ENCODE measurements at places on chromosomes 7 and 10.

GRCh38 chr7:152884321-152884720 lies 124.8 kb downstream of the ACTR3B start:
- no peak for DNase-seq

GRCh38 chr7:155734445-155734809 lies 77.8 kb downstream of the SHH start:
- no peak for DNase-seq

- DNase-seq: no peak
Measured at GRCh38 chr7:101399759-101400158, 37.1 kb downstream of the COL26A1 start.

- DNase-seq: no peak
Measured at GRCh38 chr10:45586028-45586824, 86.3 kb downstream of the ZFAND4 start.

DNA sequence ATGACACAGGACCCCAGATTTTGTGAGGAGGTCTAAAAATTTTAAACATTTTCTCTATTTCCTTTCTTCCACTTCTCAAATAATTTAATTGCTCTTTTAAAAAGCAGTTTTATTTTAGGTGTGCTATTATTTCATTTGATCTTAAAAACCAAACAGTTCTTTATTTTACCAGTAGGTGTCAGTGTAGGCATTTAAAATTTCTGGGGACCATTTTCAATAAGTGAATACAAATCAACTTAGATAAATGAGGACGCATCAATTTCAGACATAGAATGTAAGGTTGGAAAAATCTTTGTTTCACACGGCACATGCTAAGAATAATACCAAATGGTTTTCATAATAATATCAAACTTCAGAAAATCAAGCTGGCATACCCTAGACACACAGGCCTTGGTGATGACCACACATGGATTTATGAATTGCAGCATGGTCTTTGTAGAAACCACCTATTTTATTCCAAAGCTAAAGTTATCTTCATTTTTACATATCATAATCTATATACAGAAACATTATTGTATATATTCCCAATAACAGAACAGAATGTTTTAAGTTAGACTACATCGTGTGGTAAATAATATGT lies 127.6 kb upstream of the SLC26A5 start:
- peak; percentile 68 for DNase-seq

- peak; percentile 24 for DNase-seq
Measured at GRCh38 chr10:14450041-14450491, 119.3 kb upstream of the FRMD4A start.

DNA sequence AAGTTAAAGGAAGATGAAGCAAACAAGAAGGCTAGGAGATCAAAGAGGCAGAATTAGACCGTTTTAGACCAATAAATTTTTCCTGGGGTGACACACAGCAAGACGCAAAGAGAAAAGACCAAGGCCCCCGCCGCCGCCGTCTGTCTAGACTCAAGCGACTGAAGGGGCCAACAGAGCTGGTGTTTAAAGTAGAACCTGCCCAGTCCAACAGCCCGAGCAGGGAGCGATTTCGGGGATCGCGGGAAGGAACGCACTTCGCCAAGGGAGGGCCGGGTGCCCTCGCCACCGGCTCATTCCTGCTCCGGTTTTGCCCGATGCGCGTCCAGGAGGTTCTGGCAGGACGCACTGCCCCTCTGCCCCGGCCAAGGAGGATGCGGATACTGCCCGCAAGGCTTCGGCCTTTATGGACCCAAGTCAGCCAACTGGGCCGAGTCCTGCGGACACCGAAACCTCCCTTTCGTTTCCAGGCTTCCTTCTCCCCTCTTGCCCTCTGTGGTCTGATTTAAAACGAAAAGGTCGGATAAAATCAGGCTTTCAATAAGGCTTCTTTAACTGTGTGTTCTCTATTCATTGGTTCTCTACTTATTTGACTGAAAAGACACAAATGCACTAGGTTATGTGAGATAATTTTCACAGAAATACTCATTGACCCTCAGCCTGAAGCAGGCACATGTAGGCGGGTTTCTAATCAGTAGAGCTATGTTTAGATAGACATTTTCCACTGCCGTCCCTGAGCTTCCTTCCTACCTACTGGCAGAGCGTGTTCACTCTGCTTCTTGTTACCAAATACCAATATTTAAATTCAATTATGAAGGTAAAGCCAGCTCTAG lies 2.2 kb upstream of the HOXA7 start:
- DNase-seq: peak; percentile 34

DNA sequence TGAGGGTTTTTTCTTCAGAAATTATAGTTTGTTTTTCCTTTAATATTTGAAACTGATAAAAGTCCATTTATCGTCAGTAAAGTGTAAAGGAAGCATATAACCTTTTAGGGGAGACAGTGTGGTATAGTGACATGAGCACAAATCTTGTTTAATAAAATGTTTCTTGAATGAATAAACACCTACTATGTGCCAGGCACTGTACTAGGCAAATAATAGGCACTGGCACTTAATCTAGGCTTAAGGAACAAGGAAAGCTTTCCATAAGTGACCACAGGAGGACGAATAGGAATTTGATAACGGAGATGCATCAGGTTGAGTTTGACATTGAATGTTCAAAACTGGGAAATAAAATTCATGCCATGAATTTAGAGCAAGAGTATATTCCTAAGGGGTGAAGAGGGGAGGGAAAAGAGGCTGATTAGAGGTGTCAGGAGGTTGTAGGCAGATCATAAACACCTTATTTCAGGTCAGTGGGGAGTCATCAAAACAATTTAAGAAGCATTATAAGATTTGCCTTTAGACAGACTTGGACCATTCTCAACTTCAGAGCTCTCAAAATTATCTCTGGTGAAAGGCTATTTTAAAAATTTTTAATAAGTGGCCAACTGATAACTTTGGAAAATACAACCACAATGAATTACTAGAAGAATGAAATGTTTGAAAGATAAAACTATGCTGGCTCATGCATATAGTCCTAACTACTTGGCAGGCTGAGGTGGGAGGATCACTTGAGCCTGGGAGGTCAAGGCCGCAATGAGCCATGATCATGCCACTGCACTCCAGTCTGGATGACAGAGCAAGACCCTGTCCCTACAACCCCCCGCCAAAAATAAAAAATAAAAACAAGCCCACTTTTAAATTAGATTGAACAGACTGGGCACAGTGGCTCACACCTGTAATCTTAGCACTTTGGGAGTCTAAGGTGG lies 22.4 kb downstream of the RALA start:
- no peak for DNase-seq

DNA sequence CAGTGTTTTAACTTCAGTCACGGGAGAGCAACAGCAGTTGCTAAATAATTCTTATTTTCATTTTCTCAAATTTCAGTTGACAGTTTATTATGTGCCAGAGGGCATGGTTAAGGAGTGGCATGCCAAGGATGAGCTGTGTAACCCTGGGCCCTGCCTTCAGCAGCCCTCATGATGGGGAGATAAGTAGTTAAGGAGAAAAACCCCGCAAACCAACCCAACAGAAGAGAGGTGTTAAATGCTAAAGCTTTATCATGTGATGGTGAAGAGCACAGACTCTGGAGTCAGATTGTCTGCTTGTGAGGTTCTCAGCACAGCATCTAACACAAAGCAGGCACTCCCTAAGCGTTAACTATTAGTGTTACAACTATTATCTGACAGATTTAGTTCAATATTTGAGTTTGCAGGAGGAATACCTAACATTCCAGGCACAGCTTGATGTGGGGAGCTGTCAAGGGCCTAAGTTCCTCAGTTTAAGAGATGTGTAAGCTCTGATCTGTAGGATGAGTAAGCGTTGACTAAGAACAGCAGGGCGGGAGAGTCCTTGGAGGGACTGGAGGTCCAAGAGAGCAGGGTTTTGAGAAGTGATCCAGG lies 29.6 kb downstream of the STAM start:
- peak; percentile 85 for DNase-seq

DNA sequence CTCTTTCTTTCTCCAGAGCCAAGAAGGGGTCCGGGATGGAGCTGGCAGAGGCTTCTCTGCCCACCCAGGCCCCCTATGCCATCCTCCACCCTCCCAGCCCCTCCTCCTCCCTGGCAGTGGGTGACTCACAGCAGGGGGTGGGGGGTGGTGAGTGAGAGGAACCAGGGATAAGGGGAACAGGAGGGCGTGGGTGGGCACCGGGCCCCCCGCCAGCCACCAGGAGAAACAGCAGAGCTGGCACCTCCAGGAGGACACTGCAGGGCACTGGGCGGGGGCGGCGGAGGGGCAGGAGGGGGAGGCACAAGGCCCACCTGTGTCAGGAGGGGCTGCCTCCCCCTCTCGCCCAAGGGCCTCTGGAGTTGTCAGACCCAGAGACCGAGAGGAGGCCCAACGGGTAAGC lies 56.0 kb downstream of the CAMK2B start:
- no peak for DNase-seq

- peak; percentile 31 for DNase-seq
Measured at GRCh38 chr7:22109761-22110160, 164.1 kb upstream of the CDCA7L start.

GRCh38 chr10:120282421-120282820 lies 174.6 kb upstream of the PLPP4 start:
- DNase-seq: no peak

GRCh38 chr7:6403907-6404306 lies 43.8 kb downstream of the DAGLB start:
- no peak for DNase-seq

- DNase-seq: no peak
Measured at GRCh38 chr10:121880895-121881294, 46.9 kb downstream of the ATE1 start.

Data from kidney tubule cell (primary cell).